ENCODE measurements at places on chromosomes 5 and 9.

DNA sequence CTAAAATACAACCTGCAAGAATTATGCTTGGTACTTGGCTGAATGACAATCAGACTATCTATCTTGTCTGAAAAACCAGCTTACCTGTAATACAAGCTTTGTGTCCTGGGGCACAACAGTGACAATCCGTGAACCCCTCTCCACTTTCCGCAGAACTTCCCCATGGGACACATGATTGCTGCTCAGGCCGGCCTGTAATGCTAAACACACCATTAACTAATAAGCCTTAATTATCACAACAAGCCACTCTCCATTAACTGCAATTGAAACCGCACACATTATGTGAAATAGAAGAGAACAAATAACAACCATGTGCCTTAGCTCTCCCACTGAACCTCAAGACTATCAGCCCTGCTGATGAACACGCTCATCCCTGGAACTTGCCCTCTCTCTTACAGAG lies 33.7 kb downstream of the ELP1 start:
- no peak for DNase-seq

DNA sequence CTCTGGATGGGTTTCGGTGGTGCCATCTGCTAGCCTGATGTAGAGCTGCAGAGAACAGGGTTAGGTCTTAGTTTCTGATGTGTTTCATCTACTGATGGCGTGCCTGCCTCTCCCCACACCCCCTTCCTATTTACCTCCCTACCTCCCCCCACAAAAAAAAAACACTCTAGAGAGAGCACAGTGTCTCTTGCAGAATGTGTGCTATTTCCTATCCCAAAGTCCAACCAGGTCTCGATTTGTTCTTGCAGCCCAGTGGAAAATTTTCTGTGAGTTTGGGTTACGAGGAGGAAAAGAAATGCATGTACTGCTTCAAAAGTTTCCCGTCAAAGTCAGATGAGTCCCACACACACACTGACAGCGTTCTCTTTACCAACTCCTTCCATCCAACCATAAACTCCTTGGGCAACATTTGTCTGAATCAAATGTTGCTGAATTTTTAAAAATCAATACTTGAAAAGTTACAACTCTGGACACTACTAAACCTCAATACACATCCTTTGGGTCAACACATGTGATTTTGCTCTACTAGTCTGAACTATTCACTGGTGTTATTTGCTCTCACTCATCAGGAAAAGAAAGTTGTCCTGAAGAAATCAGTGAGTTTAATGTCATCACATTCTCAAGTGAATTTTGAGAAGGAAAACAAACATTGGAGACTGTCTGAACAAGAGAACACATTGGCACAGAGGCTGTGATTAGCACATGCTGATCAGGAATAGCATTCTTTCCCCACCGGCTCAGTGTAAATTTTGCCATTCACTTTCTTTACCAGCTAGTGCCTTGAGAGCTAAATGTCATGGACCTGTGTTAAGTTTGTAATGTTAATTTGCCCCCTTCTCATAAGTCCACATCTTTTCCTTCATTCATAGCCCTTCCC lies 84.1 kb downstream of the MAMDC2 start:
- DNase-seq = no peak

- DNase-seq = no peak
These were observed 90.2 kb downstream of the PLK2 start for GRCh38 chr5:58369513-58370190.

DNA sequence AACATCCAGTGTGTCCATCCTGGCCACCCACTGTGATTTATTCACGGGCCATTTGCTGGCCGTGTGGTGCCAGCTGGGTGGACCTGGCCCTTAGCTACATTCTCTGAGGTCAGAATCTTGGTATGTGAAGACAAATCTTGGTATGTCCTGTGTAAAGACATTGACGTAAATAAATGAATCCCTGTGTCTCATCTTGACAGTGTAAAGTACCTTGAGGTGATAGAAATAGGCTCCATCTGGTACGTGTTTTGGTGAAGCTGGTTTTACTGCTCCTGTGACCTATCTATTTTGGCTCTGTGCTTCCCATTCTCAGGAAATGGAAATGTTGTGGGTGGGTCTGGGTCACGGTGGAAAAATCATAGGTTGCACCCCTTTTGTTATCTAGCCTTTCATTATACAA lies 245.4 kb upstream of the ANKH start:
- no peak for DNase-seq

GRCh38 chr5:172219296-172219695 lies 25.3 kb downstream of the EFCAB9 start:
- DNase-seq = no peak

DNA sequence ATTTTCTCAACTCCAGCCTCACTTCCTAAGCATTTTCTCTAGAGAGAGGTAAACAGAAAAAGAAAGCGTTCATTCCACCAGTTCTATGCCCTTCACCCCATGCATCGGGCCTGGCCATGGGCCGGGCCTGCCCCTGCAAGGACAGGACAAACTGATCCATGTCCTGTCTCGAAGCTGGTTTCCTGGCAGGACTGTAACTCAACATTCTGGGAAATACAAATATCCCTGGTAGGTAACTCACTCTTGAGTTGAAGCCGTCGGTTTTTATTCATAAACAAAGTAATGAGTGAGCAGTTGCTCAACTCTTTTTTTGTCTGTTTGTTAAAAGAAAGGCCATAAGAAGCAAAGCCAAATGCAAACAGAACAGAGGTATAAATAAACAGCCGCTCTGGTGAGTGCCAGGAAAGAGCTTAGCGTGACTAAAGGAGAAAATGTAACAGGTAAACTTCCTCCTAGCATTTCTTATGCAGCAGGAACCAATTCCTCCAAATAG lies 64.4 kb upstream of the DNAH5 start:
- peak; percentile 95 for DNase-seq

All from T47D (cell line).